ENCODE measurements at places on chromosomes 5 and 9.

GRCh38 chr9:121133104-121133816, 58.5 kb downstream of the CNTRL start:
- DNase-seq = no peak

DNA sequence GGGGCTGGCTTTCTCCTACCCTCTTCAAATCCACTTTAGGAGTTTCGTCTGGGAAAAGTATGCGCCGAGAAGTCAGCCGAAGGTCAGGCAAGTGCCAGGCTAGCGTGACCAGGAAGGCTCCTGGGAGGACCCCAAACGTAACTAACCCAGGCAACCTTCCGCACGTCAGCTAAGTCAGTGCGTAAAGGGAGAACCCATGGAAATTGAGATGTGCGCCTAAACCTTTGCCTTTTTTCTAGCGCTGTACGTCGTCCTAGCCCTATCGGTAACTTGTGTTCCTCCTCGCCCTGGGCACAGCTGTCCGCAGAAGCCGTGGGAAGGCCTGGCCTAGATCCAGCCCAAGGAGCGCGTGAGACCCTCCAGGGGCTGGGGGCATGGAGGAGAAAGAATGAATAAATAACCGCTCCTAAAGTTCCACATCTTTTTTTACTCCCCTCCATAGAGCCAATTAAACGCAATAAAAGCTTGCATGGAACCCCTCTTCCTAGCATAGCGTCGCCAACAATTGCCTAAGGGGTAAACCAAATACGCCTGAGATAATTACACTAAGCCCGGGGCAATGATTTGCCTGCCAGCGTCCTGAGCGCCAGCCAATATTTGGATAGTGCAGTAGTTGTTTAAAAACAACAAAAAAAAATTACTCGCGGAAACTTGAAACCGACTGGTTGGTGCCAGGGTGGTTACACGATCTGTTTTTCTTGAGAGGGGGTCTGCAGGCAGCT, 4.0 kb upstream of the FOXB2 start:
- DNase-seq = peak; percentile 2

- no peak for DNase-seq
These were observed 55.4 kb downstream of the ADAMTS2 start for GRCh38 chr5:179289756-179290385.

DNA sequence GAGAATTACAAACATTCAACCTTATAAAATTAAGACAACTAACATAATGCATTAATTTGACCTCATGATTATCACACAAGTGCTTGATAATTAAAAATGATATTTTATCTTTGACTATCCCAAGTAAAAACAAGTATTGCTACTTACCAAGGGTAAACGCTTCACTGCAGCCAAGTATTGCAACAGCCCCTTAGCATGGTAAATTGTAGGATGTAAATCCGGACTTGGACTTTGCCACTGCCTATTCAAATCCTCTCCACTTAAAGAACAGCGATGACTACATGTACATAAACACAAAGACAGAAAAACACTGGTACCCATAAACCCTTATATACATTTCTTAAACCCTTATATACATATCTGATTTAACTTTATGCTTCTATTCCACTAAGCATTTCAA, 155.1 kb downstream of the AGTPBP1 start:
- no peak for DNase-seq

DNA sequence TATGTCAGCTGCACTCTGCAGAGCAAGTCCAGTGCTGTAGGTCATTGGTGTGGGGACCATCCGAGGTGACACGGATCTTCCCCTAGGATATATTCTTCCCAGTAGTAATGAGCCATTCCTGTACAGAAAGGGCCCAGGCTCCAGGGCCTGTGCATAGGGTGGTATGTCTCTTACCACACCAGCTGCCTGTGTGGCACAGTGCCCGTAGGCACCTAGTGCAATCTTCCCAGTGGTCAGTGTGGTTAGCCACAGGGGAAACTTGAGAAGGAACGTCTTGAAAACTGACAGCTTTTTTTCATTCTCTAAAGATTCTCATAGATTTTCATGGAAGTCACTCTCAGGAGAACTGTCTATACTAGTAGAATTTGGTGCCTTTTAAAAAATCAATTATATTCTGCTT, 39.8 kb downstream of the CYSTM1 start:
- DNase-seq = no peak

DNA sequence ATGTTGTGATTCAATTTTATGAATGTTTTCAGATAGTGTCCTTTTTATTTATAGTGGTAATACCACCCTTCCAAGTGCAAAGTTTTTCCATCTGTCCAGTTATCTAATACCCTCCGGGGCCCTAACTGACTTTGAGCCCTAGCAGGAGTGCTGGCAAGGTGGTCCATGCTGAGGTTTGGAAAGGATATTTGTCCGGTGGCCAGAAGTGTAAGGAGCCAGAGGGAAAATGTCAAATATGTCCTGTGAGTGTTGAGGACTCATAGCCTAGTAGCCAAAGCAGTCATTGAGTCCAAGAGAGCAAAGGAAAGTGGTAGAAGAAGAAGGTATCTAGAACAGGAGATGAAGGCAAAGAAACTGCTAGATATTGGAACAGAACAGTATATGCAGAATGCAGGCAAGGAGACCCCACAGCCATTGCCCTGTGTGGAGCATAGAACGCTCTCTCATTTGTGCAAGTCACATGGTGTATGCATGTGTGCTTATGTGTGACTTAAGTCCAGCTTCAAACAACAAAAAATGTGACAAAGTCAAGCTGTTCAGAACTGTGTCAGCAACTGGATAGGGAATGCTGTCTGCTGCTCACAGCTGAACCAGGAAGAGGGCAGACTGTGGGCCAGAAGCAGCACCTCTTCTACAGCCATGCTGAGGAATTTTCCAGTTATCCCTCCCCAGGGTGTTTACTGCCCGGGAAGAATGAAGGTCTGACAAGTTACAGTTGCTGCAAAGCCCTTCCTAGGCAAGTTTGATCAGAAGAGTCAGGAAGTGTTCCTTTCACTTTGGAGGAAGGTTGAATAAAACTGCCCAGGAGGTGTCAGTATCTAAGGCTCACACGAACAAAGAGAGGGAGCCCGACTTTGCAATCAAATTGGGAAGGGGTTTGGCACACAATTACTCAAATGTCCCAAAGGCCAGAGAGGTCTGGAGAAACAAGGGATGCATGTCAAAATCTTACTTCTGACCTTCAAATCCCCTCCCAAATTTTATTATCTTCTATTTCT, 463.3 kb upstream of the DMAC1 start:
- no peak for DNase-seq

DNA sequence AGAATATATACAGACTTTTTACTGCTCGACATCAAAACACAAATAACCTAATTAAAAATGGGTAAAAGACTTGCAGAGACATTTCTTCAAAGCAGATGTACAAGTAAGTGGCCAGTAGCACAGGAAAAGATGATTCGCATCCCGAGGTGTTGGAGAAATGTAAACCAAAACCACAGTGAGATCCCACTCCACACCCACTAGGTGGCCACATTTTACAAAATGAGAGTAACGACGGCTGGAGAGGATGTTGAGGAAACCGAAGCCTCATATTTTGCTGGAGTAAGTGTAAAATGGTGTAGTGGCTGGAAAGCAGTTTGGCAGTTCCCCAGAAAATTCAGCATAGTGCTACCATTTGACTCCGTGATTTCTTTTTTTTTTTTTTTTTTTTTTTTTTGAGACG, 21.3 kb upstream of the GBGT1 start:
- DNase-seq = peak; percentile 26

DNA sequence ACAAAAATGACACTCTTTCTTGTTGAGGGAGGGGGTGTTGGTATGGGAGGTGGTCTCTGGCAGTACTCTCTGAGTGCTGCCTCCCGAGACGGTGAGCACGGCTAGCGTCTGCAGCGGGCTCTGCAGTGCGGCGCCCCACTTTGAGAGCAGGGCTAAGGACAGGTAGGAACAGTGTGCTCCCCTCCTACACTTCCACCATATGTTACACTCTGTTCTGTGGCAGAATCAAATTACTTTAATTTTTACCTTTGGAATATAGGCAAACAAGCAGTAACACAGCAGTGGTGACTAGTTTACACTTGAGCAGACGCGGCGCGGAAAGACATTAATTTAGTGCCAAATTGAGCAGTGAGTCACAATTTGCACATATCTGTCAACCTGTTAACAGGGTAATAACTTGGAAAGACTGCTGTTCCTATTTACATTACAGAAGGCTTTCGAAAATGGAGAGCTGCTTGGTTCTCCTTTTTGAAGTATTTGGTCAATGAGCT, 136.3 kb downstream of the MED27 start:
- no peak for DNase-seq
